Right cardiac atrium (tissue), 5 donors: ENCODE measurements at places on chromosomes 5 and 9. TPM values are rescaled to one million over a fixed set of nuclear protein-coding genes. Genes with fewer than 3 reads are reported as not detected.
A peak's percentile ranks its signal among the peaks of the same experiment; 100 is the strongest.

GRCh38 chr5:123035918-123036390 is 571 bp downstream of the PPIC start:
- DNase-seq: peak; percentile 85

DNA sequence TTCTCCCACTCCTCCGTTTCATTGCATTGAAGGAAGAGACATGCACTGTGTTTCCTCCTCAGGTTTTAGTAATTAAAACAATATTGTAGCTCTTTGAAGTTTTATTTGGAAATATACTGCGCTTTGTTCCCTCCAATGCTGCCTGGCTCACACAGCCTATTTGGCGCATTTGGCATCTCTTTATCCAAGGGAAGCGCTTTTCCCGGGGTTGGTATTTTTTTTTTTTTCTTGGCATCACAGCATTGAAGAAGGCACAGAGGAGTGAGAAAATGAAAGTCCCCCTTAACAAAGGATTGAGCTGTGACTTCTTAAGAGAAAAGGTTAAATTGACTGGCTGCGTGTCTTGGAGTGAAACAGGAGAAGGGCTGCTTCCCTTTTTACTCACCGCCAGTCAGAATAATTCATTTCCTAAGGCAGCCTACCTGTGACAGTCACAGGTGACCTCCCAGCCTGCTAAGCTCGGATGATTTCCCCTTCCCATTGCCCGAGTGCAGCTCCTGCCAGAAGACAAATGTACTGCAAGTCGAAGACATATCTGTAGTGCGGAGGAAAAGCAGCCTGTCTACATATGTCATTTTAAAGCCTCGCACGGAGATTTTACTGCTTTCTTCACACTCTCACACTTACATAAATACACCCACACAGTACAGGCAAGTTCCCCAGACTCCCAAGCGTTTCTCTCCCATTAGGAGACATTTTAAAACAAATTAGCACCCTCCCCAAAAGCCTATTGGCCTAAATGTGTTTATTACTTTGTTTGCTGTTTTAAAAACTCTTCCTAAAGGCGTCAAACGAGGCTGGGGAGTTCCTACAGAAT is 665.5 kb upstream of the ZNF608 start:
- no peak for DNase-seq

Gene REXO4
- total RNA-seq: 11.9 TPM

Gene CENPH
- 2.7 TPM for total RNA-seq
